Prostate gland (tissue), 2 donors: ENCODE measurements at places on chromosomes 2 and 18. TPM values are rescaled to one million over a fixed set of nuclear protein-coding genes. Genes with fewer than 3 reads are reported as not detected.

DNA sequence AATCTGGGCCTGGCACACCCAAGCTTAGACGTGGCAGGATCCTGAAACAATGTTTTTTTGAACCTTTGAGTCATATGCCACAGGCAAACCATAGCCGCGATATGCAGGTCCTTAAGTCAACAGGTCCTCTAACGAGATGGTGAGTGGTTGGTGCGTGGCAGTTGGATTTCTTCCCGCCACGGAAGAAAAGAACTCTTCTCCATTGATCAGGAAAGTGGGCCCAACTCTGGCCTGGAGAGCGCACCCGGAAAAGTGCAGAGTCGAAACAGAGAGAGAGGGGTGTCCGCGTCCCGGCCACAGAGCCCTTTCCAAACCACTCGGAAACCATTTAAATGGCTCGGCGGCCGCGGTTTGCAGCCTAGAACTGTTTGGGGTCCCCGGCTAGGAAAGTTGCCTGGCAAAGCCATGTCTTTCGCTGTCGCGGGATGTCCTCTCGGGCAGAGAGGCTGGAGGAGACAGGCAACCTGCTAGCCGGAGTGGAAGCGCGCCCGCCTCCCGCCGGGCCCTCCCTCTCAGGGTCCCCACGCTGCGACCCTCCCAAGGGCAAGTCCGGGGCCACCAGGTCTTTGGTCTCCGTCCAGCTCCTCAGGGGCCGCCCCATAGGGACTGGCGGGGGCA is 777 bp downstream of the GALNT3 start:
- DNase-seq = peak; percentile 22

GRCh38 chr2:216188559-216188850 is 79.4 kb downstream of the XRCC5 start:
- no peak for DNase-seq

- DNase-seq = no peak
Measured at GRCh38 chr2:23653326-23653725, 268.3 kb downstream of the KLHL29 start.

DNA sequence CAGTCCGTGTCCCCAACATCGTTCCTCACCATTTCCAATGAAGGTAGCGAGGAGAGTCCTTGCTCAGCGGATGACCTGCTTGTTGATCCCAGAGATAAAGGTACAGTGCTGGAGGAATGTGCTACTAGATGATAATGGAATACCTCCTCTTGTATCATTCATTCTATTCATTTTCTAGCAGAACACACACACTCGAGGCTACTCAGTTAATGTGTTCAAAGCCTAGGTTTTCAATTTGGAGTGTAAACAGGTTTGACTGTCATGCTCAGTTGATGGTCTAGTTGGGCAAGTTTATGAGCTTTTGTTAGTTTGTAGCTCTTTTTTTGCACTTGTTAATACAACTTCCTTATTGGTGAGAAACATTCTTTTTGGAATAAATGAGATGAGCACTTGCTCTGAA is 114.2 kb downstream of the ICA1L start:
- DNase-seq = no peak

GRCh38 chr2:161044095-161044865 is 115.9 kb upstream of the TANK start:
- DNase-seq = no peak

DNA sequence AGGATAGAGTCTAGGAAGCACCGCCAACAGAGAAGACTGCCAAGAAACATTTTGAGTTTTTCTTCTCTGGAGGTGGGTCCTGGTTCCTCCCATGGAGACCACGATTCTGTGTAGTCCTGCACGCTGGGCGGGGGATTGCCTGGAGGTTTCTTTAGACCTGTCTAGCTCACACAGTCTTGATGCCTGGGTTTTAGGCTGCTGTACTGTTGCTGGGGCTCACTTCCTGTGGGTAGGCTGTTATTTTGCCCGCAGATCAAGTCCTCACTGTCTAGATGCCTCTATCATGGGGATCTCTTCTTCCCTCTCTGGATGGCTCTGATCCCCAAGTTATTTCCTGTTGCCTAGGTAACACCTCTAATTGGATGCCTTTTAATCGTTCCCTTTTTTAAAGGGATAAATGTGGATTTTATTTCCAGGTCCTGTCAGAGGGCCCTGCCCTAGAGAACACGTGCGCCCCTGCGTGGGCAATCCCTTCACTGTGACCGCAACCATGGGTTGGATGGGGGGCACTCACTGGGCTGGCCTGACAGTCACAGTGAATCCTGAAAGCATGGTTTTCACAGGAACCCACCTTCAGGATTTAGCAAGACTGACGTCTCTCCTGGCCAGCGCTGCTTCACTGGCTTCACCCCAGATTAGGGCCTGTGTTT is 115.7 kb downstream of the MSH2 start:
- no peak for DNase-seq

GRCh38 chr2:207768168-207768865 is 1.4 kb downstream of the FZD5 start:
- peak; percentile 80 for DNase-seq

DNA sequence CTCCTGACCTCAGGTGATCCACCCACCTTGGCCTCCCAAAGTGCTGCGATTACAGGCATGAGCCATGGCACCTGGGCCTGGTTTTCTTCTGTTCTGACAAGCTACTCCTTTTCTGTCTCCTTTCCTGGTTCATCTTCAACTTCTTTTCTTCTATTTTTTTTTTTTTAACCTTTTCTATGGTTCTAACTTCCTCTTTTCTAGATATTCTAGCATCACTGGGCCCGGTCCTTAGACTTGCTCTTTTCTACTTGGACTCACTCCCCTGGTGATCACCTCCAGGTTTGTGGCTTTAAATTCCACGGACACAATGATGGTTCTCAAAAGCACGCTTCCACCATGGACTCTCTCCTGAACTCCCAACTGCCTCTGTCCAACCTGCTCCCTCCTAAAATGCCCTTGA is 2.0 kb downstream of the EIF2AK2 start:
- DNase-seq = no peak

Gene EFHD1
- 33.1 TPM for total RNA-seq

Gene GALNT13
- 0.87 TPM for total RNA-seq

Gene RSAD2
- 3.3 TPM for total RNA-seq

Gene NT5DC4
- total RNA-seq = not detected
